ENCODE measurements at places on chromosomes 1 and 21. TPM values are rescaled to one million over a fixed set of nuclear protein-coding genes. Genes with fewer than 3 reads are reported as not detected.

The C8B gene
- not detected for total RNA-seq

The LCE6A gene
- total RNA-seq: not detected

The FHAD1 gene
- total RNA-seq: 0.19 TPM

The PKN2 gene
- 21.0 TPM for total RNA-seq

The IGSF3 gene
- 0.49 TPM for total RNA-seq

The PHACTR4 gene
- 6.2 TPM for total RNA-seq

The SYDE2 gene
- total RNA-seq: 0.49 TPM
